ENCODE measurements at places on chromosomes 16 and 17. TPM values are rescaled to one million over a fixed set of nuclear protein-coding genes. Genes with fewer than 3 reads are reported as not detected.

The DNAH9 gene
- total RNA-seq: 5.4 TPM

The KRTAP4-3 gene
- total RNA-seq: not detected

The TVP23B gene
- 41.4 TPM for total RNA-seq

The ZKSCAN2 gene
- 16.9 TPM for total RNA-seq

The EZH1 gene
- 38.0 TPM for total RNA-seq

The SULT1A4 gene
- total RNA-seq: 0.64 TPM

The ERN2 gene
- 0.45 TPM for total RNA-seq

The LPCAT2 gene
- total RNA-seq: 13.8 TPM

The C16orf86 gene
- 1.4 TPM for total RNA-seq

The G6PC3 gene
- total RNA-seq: 18.0 TPM

The ZFHX3 gene
- total RNA-seq: 4.7 TPM

The SCIMP gene
- total RNA-seq: 0.54 TPM

The ANKFN1 gene
- total RNA-seq: 19.1 TPM

The CHST5 gene
- total RNA-seq: 0.45 TPM

The SPATA22 gene
- total RNA-seq: 0.64 TPM

The TMEM88 gene
- 3.2 TPM for total RNA-seq

The USB1 gene
- 8.6 TPM for total RNA-seq

The DNAH3 gene
- 0.18 TPM for total RNA-seq

The KLHL10 gene
- not detected for total RNA-seq

The CTRB1 gene
- total RNA-seq: not detected

The KRTAP4-5 gene
- not detected for total RNA-seq

The CA7 gene
- not detected for total RNA-seq

The NTN1 gene
- 14.8 TPM for total RNA-seq
